ENCODE measurements at places on chromosomes 11 and 22. TPM values are rescaled to one million over a fixed set of nuclear protein-coding genes. Genes with fewer than 3 reads are reported as not detected.

Gene CELF1
- total RNA-seq = 155 TPM

Gene MOGAT2
- total RNA-seq = not detected

GRCh38 chr22:25485626-25486545, 78.6 kb upstream of the GRK3 start:
- no peak for DNase-seq

DNA sequence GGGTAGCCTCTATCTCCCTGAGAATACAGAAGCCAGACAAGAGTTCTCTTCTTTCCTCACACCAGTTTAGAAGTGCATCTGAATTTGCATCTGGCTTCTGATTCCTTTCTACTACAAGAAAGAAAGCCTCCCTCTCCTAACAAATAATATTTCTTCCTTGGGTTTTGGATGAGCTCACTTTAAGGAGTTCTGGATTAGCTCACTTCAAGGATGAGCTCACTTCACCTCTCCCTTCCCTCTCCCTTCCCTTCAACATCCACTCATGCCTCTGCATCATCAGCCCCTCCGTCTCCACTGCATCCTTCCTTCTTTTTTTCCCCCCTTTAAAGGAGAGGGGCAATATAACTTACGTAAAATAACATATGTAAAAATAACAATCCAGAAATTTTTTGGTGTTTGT, 1.6 kb upstream of the MTNR1B start:
- no peak for DNase-seq

- no peak for DNase-seq
These were observed 319.7 kb downstream of the CTTN start for GRCh38 chr11:70717936-70718595.

DNA sequence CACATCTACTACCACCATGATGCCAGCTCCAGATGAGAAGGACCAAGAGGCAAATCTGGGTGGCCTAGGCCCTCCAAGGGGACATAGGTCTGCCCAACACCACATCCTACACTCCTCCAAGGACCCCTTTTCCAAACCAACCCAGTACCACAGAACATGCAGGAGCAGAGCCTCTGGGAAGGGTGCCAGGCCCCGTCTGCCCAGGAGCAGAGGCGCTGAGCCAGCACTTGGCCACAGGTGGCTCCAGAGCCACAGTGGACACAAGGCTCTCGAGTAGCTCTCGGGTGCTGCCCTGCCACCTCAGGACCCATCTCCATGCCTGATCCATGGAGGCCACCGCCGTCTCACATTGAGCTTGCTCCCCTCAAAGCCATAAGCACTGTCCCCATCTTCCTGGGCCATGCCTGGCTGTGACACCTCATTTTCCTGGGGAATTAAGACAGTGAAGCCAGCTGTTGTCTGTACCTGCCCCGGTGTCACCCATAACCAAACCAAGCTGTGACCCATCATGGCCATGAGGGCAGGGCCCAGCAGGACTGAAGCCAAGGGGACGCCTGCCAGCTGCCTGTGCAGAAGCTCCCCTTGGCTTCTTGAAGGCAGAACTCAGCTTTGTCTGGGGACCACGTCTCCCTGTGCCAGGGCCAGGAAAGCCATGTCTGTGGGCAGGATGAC, 7.4 kb downstream of the MOB2 start:
- no peak for DNase-seq

DNA sequence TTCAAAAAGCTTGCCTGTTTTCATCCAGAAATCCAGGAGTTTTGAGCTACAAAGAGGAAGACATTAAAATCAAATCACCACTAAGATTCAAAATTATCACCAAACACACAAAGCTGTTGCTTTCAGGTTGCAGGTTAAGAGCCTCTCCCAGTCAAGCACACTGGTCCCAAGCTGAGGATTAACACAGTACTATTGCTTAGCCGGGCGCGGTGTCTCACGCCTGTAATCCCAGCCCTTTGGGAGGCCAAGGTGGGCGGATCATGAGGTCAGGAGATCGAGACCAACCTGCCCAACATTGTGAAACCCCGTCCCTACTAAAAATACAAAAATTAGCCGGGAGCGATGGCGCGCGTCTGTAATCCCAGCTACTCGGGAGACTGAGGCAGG, 1165.1 kb downstream of the LRRC4C start:
- DNase-seq = no peak

GRCh38 chr11:21710809-21711208, 482.1 kb upstream of the ANO5 start:
- no peak for DNase-seq

- DNase-seq = no peak
These were observed 40.1 kb upstream of the TOLLIP start for GRCh38 chr11:1349327-1350041.

- DNase-seq = peak; percentile 51
These were observed 22.7 kb upstream of the XBP1 start for GRCh38 chr22:28822930-28823551.

Gene ABTB2
- total RNA-seq = 14.1 TPM

GRCh38 chr11:111774955-111775710, 8.9 kb upstream of the PPP2R1B start:
- DNase-seq = no peak
